Activated CD8-positive, alpha-beta memory T cell treated with anti-CD3 and anti-CD28 coated beads, Interleukin-2, amount 10 ng/mL, durations not matched to agents 7 days and 5 days (primary cell): ENCODE measurements at places on chromosomes 5 and 9.
A peak's percentile ranks its signal among the peaks of the same experiment; 100 is the strongest.

DNA sequence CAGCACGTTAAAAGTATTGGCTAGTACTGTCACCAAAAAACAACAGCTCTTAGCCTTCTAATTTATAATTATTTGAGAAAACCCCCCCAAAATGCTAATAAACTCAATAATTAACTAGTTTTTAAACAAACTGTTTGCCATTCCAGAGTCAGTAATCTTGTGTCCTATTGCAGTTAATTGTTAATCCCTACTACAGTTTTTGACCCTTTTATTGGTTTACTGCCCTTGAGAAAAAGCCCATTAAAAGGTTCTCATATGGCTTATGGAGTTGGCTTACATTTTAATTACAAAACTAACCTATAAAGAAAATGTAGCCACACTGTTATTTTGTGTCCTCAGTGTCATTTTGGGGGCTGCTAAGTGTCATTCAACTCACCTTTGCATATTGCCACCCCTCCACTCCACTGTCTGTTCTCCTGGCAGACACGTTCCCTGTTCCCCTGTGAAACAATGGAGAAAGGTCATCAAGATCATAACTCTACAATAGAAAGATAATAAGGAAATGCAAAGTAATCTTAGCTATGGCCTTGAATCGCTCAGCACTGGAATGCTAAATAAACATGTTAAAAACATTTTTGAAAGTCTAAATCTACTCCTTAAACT lies 51.6 kb upstream of the TXNDC8 start:
- no peak for DNase-seq

DNA sequence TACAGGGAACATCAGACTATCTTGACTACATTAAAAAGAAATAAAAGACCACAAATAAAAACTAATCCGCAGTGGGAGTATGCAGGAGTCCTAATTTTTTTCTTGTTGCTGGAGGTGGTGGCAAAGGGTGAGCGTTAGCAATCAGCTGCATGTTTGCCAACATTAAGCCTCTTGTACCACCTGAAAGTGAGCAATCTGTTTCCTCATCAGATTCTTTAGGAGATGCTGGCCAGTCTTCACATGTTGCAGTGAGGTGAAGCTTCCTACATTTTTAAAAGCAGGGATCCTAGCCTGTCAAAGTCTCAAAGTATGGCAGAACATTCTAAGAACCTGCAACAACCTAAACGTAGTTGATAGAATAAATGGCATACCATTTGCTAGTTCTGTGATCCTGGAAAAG lies 162.2 kb upstream of the MEF2C start:
- DNase-seq, result no peak

DNA sequence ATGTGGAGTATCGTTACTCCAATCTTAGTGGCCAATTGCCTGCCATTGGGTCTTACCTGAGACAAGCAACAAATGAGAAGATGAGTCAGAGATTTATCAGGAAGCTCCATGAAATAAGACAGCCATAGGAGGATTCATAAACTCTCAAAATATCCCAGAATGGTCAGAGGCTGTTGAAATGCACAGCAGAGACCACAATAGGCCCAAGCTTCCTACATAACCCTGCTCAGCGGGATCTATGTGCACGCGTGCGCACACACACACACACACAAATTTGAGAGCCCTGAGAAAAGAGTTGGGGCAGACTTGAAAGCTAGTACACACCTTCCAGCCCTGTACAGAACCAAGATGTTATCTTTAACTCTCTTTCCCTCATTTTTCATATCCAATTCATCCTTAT lies 9.8 kb downstream of the UIMC1 start:
- DNase-seq, result no peak

- DNase-seq, result no peak
These were observed 390.7 kb downstream of the PLK2 start for GRCh38 chr5:58069016-58069705.

- no peak for DNase-seq
These were observed 28.6 kb upstream of the IL13 start for GRCh38 chr5:132629230-132629944.

DNA sequence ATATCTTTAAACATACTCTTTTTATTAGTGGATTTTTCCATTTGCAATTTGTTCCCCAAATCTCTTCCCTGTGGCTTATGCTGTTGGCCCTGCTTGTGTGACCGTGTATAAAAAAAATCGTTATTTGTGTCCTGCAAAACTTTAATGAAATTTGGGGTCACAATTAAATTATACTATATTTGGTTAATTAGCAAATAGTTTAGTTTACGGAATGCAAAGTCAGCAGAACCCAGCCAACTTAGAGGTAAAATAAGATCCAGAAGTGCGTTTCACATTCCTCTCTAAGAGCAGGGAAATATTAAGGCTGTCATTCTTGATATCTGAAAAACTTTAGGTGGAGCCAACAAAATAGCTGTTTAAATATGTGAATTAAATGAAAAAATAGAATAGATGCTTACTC lies 2023.5 kb upstream of the WWC1 start:
- no peak for DNase-seq

- no peak for DNase-seq
These were observed 19.1 kb downstream of the TMEM245 start for GRCh38 chr9:109100543-109101201.

GRCh38 chr9:21244836-21245235 lies 5.0 kb upstream of the IFNA14 start:
- DNase-seq, result no peak

DNA sequence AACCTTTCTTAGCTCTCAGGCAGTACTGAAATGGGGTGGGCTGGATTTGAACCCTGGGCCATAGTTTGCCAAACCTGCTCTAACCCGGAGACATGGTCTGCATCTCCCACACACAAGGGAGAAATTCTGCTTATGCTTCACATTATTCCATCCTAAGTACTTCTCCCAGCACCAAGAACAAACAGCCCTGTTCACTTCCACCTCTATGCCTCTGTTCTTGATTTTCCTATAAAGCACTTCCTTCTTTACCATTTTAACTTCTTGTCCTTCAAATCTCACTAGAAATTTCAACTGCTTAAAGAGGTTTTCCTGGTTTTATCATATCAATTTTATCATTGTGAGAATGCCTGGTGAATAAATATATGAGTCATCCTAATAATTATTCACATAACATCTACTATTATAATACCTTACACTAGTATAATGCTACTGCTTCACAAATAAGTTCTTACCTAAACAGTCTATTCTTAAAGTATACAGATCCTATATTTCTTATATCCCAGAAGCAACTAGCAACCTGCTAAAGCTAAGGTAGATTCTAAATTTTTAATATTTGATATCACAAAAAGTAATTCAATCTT lies 12.7 kb downstream of the FEM1C start:
- no peak for DNase-seq

GRCh38 chr9:4048441-4048840 lies 251.4 kb downstream of the GLIS3 start:
- no peak for DNase-seq

- DNase-seq, result no peak
These were observed 5.7 kb downstream of the MEGF10 start for GRCh38 chr5:127296321-127296720.

DNA sequence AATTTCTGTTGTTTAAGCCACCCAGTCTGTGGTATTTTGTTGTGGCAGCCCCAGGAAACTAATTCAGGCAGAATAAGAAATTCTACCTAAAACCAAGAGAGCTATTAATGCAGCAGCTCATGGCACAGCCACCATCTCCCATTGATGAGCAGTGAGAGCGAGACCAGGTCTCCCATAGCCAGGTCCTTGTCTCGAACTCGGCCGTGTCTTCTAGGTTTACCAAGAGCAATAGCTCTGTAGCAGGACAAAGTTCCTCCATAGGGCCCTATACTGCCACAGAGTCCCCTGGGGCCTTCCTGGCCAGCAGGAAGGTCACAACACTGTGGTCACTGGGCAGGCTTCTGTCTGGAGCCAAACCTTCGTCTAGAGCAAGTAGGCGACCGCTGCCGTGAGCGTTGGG lies 34.5 kb upstream of the TJP2 start:
- DNase-seq, result peak; percentile 11

DNA sequence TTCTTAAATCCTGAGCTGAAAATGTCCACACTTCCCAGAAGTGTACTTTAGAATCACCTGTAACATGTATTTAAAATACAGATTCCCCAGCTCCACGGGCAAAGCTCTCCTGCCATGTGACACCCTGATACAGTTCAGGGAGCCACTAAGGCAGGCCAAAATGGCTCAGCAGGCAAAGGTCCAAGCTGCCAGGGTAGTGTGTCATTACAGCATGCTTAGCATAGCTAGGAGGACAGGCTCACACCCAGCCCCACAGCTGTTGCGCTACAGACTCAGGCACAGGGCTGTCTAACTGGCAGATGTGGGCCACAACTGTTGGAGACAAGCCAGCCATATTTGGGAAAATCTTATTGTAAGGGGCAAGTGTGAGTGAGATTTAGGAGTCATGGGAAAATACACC lies 73.0 kb downstream of the C9orf85 start:
- no peak for DNase-seq

- DNase-seq, result no peak
These were observed 7.7 kb downstream of the CLTB start for GRCh38 chr5:176408590-176408989.

GRCh38 chr5:115946655-115947054 lies 15.6 kb upstream of the LVRN start:
- DNase-seq, result no peak

DNA sequence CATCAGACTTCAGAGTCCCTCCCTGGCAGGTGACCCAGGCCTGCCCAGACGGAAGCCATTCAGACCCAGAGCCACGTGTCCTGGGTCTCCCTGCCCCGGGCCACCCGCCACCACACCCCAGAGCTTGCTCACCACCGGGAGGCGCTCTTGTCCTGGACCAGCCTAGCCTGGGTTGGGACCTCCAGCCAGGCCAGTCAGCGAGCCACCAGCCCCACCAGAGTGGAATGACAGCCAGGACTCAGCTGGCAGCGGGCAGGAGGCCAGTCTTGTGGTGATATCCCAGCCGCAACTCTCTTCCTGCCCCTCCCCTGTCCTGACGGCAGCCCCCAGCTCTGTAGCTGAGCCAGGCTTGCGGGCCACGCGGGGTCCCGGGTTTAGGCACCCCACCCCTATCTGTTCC lies 1.7 kb upstream of the PTGDS start:
- peak; percentile 63 for DNase-seq

GRCh38 chr9:125687163-125687863 lies 19.7 kb downstream of the MAPKAP1 start:
- DNase-seq, result no peak

GRCh38 chr9:125415583-125416460 lies 154.2 kb downstream of the GAPVD1 start:
- DNase-seq, result no peak

DNA sequence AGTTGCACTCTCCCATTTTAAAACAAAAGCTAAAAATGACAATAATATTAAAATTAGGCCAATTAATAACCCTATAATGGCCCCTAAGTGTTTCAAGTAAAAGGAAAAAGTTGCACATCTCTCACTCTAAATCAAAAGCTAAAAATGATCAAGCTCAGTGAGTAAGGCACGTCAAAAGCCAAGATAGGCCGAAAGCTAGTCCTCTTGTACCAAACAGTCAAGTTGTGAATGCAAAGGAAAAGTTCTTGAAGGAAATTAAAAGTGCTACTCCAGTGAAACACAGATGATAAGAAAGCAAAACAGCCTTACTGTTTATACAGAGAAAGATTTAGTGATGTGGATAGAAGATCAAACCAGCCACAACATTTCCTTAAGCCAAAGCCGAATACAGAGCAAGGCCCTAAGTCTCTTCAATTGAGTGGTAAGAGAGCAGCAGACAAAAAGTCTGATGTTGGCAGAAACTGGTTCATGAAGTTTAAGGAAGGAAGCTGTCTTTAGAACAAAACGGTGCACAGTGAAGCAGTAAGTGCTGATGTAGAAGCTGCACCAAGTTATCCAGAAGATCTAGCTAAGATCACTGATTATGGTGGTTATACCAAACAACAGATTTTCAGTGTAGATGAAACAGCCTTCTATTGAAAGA lies 144.1 kb upstream of the ACOT12 start:
- no peak for DNase-seq

- no peak for DNase-seq
These were observed 31.4 kb upstream of the ANKRD55 start for GRCh38 chr5:56264417-56265025.

- DNase-seq, result no peak
These were observed 523.5 kb downstream of the CDH12 start for GRCh38 chr5:22329683-22330082.

DNA sequence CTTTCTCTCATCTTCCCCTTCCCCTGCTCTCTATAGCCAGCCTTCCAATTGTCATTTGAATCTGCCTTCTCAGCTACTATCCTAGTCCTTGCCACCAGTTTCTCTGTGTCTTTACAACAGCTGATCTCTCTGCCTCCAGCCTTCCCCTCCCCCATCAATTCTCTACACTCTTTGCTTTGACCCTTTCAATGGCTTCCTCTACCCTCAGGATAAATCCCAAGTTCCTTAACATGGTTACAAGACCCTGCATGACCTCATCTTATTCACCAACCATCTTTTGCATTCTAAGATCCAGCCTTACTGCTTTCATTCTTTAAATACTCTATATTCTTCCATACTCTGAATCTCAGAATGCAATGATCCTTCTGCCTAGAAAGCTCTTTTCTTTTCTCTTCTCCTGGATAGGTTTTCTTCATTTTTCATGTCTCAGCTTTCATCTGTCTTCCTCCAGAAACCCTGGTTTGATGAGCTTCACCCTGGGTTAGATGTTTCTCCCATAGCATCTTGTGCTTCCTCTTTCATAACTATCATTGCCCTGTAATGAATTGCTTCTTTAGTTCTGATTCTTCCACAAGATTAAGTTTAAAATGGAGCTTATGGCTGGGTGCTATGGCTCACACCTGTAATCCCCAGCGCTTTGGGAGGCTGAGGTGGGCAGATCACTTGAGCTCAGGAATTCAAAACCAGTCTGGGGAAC lies 58.6 kb upstream of the ZSWIM6 start:
- no peak for DNase-seq

GRCh38 chr5:100299261-100299660 lies 235.9 kb upstream of the FAM174A start:
- no peak for DNase-seq
